ENCODE measurements at places on chromosomes 11 and 22.

GRCh38 chr11:106132582-106133354 lies 55.3 kb downstream of the AASDHPPT start:
- no peak overlapping the region for H3K4me3 ChIP-seq
- H3K36me3 ChIP-seq: no peaks in the 10 kb centered on the region
- H3K27me3 ChIP-seq: peaks cover 19% of the 10 kb centered on the region
- H3K4me1 ChIP-seq: no peaks in the 10 kb centered on the region
- DNase-seq: no peak

- no peaks in the 10 kb centered on the region for H3K27me3 ChIP-seq
- DNase-seq: peak; percentile 52
- H3K4me1 ChIP-seq: peaks cover 23% of the 10 kb centered on the region
- H3K27ac ChIP-seq: peak overlapping the region; percentile 36
Measured at GRCh38 chr11:12900496-12900895, 108.6 kb upstream of the RASSF10 start.

GRCh38 chr11:58576887-58577471 lies 1.3 kb upstream of the LPXN start:
- peak; percentile 30 for DNase-seq
- no peaks in the 10 kb centered on the region for H3K27me3 ChIP-seq
- peaks cover 31% of the 10 kb centered on the region for H3K4me1 ChIP-seq
- peak overlapping the region; percentile 100 for H3K27ac ChIP-seq
- H3K4me3 ChIP-seq: peak overlapping the region; percentile 100

GRCh38 chr22:44338177-44338810 lies 25.5 kb upstream of the SHISAL1 start:
- no peaks in the 10 kb centered on the region for H3K27me3 ChIP-seq
- no peaks in the 10 kb centered on the region for H3K36me3 ChIP-seq
- H3K4me1 ChIP-seq: no peaks in the 10 kb centered on the region
